Activated T-cell treated with anti-CD3 and anti-CD28 coated beads, Interleukin-2, amount 50 U/mL, for 48 hours (primary cell): ENCODE measurements at places on chromosomes 7 and 10.

GRCh38 chr10:28664369-28664740 lies 13.0 kb upstream of the BAMBI start:
- no peak for DNase-seq

DNA sequence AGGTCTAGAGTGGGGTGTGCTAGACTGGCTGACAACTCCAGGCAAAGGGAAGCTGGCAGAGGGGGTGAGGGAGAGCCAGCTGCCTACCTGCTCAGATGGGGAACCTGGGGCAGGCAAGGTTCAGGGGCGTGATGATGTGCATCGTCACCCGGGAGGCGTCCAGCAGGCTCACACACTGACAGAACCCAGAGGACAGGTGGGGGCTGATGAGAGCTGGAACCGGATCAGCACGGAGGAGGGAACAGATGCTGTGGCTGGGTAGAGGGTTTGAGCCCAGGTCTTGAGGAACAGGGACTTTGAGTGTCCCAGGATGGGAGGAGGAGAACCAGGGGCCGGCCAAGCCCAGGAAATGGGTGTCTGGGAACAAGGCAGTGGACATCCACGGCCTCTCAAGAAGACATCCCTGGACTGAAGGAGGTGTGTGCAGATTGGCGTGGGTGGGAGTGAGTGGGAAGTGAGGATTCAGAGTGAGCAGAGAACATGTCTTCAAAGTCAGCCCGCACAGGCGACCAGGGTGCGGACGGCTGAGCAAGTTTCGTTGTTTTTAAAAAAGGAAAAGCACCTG lies 3.9 kb downstream of the RASGEF1A start:
- DNase-seq = no peak

- no peak for DNase-seq
Measured at GRCh38 chr10:113712755-113713639, 33.3 kb downstream of the CASP7 start.

DNA sequence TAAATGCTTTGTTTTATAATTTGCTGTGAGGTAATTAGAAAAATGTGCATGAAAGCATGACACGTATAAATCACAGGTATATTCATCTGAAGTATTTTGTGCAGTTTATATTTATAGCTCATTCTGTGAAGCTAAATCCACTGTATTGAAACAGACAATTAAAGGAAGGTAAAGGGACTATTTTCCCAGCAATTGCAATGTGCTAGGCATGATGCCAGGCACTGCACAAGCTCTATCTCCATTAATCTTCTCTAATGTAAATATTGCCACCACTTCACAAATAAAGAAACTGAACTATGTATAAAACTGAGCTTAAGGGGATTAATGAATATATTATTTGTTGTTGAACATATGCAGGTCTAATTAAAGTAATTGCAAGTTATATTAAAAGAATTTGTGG lies 1012.5 kb downstream of the NRG3 start:
- no peak for DNase-seq

DNA sequence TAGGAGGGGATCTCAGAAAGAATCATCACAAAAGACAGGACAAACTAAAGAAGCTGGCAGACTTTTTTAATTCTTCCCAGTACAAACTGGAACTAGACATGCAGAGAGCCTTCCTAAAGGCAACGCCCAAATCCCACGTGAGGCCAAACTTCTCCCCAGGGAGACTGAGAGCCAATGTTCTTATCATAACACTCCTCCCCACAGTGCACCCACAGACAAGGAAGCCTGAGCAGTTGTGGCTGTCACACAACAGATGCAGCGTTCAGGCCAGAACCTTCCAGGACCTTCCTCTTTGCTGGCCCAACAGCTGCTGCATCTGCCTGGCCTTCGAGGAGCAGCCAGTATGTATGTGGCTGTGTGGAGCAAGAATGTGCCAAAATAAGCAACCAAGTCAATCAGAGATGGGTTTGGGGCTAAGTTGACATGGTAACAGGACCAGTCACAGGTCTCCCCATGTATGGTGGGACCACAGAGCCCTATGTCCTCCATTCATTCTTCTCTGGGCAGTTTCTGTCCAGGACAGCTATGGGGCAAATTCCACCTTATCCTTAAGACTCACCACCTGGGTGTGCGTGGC lies 34.9 kb downstream of the SRPK2 start:
- no peak for DNase-seq

DNA sequence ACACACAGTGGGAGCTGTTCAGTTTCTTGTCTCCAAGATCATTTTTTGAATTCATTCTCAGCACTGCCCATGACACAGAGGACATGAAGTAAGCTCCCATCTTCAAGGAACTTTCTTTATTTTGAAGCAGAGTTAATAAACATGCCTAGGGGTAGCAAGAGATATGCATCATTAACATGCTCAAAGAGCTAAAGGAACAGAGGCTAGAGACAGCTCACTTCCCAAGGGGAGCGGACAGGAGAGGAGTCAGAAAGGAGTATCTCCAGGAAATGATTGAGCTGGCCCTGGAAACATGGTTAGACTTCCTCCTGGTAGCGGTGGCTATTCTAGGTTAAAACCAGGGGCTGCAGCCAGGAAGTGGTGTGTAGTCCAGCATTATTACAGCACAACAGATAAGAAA lies 135.9 kb downstream of the GPAM start:
- no peak for DNase-seq

DNA sequence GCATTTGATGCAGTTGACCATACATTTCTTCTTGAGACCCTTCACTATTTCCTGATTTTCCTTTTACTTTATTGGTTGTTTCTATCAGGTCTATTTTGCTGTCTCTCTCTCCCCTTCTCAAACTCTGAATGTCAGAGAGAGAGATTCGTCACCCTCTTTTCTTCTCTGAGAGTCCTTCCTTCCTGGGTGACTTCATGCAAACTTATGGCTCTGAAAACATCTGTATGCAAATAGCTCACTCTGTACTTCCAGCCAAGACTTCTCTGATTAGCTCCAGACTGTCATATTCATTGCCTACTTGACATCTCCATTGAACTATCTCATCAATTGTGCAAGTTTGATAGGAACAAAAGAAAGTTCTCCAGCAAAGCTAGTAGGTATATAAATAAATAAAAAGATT lies 191.7 kb upstream of the KLF6 start:
- DNase-seq = no peak

DNA sequence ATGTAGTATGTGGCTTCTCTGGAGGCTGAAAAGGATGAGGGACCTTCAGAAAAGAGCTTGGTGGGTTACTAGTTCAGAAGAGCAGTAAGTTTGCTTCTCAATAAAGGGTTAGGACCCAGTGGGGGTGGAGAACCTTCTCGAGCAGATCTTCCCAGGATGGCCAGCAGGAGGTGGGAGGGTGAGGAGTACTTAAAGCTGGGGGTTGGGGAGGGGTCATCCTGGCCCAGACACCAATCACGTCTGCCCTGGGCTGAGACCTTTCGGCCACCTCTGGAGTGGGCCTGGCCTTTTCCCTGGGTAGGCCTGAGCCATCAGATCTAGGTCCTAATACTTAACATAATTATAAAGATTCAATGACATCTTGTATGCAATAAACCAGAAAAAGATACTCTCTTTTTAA lies 149.0 kb upstream of the TCF7L2 start:
- DNase-seq = no peak
